ENCODE measurements at places on chromosomes 4 and X. TPM values are rescaled to one million over a fixed set of nuclear protein-coding genes. Genes with fewer than 3 reads are reported as not detected.

DNA sequence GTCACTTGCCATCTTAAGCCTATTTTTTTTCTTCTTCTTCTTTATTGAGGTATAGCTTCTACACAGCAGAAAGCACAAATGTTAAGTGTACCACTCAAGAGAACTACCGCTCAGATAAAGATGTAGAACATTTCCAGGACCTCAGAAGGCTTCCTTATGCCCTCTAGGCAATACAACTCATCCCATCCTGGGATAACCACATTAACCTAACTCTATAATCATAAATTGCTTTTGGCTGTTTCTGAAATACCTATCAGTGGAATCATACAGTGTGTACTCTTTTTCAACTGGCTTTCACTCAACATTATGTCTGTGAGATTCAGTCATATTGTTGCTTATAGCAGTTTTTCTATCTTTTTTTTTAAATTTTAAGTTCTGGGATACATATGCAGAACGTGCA, 51.7 kb downstream of the ARFIP1 start:
- no peak for DNase-seq
- no peak overlapping the region for H3K27ac ChIP-seq
- peaks cover 67% of the 10 kb centered on the region for H3K36me3 ChIP-seq
- H3K4me3 ChIP-seq = no peak overlapping the region
- H3K4me1 ChIP-seq = peaks cover 5% of the 10 kb centered on the region

DNA sequence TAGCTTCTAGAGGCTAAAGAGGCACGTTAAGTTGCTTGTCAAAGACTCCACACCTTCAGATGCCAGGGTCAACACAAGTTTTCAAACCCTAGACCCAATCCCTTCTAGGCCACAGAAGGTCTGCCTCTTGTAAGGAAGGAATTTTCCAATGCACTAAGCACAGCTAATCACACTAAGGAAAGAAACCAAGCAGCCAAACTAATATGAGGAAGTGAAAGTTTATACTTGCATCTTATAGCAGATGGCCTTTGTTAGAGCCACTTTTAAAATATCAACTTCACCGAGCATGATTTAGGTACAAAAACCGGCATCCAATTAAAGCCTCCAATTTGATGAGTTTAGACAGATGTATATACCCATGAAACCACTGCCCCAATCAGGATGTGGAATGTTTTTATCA, 9.9 kb downstream of the FHL1 start:
- peaks cover 3% of the 10 kb centered on the region for H3K36me3 ChIP-seq
- H3K27me3 ChIP-seq = no peaks in the 10 kb centered on the region
- no peak overlapping the region for H3K27ac ChIP-seq
- H3K4me1 ChIP-seq = no peaks in the 10 kb centered on the region
- no peak overlapping the region for H3K4me3 ChIP-seq
- DNase-seq = no peak

DNA sequence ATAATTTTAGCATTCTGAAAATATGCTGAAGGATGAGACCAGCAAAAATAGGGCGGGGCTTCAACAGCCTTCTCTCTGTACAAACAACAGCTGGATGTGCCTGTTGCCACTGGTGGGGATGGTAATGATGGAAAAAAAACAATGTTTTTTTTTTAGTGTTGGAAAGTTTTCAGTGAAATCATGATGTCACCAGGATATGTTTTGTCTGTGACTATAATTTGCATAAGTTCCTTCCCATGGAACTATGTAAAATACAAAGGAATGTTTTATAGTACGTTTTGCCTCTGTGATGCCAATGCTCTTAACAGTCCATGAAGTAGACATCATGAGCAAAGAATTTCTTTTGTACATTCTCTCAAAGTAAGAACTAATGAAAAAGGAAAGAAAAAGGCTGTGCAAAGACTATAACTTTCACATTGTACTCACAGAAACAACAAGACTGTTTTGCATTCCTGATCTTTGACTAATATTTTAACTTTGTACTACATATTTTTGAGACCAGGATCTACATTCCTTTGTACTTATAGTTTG, 589.7 kb downstream of the SPRY1 start:
- H3K27ac ChIP-seq = no peak overlapping the region
- no peak overlapping the region for H3K4me3 ChIP-seq
- no peaks in the 10 kb centered on the region for H3K27me3 ChIP-seq
- DNase-seq = no peak

GRCh38 chrX:9647431-9647830, 118.2 kb downstream of the GPR143 start:
- peaks cover 15% of the 10 kb centered on the region for H3K4me1 ChIP-seq
- H3K36me3 ChIP-seq = peaks cover 14% of the 10 kb centered on the region
- no peaks in the 10 kb centered on the region for H3K27me3 ChIP-seq
- DNase-seq = no peak
- H3K27ac ChIP-seq = no peak overlapping the region

- no peak overlapping the region for H3K27ac ChIP-seq
- no peaks in the 10 kb centered on the region for H3K27me3 ChIP-seq
- H3K4me1 ChIP-seq = no peaks in the 10 kb centered on the region
- no peak overlapping the region for H3K4me3 ChIP-seq
- no peaks in the 10 kb centered on the region for H3K36me3 ChIP-seq
These were observed 134.6 kb upstream of the MAB21L2 start for GRCh38 chr4:150447356-150447755.

Gene CWH43
- total RNA-seq = not detected

Gene MAGEE1
- 8.1 TPM for total RNA-seq

Gene DMD
- 9.7 TPM for total RNA-seq

DNA sequence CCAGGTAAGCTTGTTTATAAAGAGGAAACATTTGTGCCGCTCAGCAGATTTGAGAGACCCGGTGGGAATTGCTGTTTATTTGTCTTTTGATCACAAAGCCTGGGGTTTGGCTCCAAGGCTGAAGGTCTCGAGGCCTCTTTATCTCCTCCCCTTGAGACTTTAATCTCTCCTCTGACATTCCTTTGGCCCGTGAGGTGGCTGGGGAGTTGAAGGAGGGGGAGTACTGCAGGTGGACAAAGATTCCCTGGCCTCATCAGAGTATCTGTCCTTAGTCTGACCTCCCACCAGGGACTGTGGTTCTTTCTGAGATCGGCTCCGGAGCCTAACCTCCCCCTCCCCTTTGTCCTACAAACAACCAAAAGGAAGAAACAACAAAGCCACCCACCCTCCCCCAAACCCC, 216.5 kb downstream of the MID1IP1 start:
- no peak overlapping the region for H3K4me3 ChIP-seq
- peaks cover 35% of the 10 kb centered on the region for H3K4me1 ChIP-seq
- H3K27me3 ChIP-seq = no peaks in the 10 kb centered on the region
- DNase-seq = no peak

DNA sequence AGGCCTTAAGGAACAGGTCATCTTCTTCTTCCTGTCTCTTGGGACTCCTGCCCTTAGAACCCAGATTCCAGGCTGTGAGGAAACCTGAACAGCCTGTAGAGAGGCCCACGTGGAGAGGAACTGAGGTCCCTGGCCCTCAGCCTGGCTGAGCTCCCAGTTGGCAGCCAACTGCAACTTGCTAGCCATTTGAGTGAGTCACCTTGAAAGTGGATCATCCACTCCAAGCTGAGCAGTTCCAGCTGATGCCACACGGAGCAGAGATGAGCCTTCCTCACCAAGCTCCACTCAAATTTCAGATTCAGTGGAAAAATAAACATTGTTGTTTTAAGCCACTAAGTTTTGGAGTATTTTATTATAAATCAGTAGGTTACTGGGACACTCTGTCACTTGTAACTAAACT, 392.5 kb downstream of the BCOR start:
- no peaks in the 10 kb centered on the region for H3K36me3 ChIP-seq
- H3K27ac ChIP-seq = no peak overlapping the region
- H3K27me3 ChIP-seq = no peaks in the 10 kb centered on the region
- no peak overlapping the region for H3K4me3 ChIP-seq

GRCh38 chrX:2266445-2267349, 234.1 kb downstream of the DHRSX start:
- peaks cover 8% of the 10 kb centered on the region for H3K36me3 ChIP-seq
- peaks cover 11% of the 10 kb centered on the region for H3K4me1 ChIP-seq
- no peak for DNase-seq
- H3K27me3 ChIP-seq = no peaks in the 10 kb centered on the region
- no peak overlapping the region for H3K27ac ChIP-seq

DNA sequence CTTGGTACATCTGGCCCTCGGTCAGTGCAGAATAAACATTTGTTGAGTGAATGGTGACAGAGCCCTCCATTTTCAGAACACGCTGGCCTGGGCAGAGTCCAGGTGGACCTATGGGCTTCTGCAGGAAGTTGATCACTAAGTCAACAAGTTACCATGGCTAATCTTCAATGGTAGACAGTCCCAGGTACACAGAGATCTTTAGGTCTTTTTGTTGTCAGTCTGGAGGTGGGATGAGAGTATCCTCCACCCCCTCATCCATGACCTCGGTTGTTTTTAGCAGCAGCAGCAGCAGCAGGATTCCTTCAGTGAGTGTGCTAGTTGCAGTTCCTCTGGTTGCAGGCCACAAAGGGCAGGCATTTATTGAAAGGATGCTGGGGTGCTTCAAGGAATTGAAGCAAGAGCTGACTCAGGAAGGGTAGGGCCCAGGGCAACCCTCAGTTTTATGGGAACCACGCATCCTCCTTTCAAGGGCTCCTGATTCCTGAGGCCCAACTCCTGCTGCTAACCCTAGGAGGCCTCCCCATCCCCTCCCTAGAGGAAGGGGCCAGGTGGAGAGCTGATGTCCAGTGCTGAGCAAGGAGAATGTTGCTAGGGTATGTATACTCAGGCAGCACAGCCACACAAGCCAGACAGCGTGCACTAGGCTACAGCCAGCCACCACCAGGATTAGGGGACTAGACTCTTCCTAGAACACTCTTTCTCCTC, 1.7 kb upstream of the USP27X start:
- peaks cover 18% of the 10 kb centered on the region for H3K4me1 ChIP-seq
- H3K27me3 ChIP-seq = no peaks in the 10 kb centered on the region
- peak overlapping the region; percentile 85 for H3K4me3 ChIP-seq

Gene ADH1C
- not detected for total RNA-seq

DNA sequence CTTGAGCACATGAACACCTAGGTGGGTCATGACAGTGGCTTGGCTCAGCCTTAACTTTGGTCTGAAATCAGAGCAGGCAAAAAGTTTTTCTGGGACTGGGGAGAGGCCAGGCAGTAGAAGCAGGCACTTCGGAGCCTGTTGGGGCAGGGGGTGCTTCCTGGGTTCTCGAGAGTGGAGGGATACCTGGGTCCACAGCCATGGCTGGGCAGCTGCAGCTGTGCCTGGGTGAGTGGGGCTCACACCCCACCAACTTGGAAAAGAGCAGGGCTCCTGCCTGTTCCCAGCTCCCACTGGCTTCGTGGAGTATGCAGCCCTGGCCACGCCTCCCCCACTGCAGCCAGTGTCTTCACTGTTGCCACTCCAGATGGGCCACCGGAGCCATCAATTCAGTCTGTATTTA, 56.4 kb upstream of the NUDT6 start:
- H3K4me3 ChIP-seq = no peak overlapping the region
- H3K36me3 ChIP-seq = peaks cover 69% of the 10 kb centered on the region
- H3K27me3 ChIP-seq = no peaks in the 10 kb centered on the region
- no peak overlapping the region for H3K27ac ChIP-seq
- peaks cover 6% of the 10 kb centered on the region for H3K4me1 ChIP-seq

- no peak for DNase-seq
- no peak overlapping the region for H3K4me3 ChIP-seq
- H3K36me3 ChIP-seq = peaks cover 3% of the 10 kb centered on the region
- no peaks in the 10 kb centered on the region for H3K4me1 ChIP-seq
- no peaks in the 10 kb centered on the region for H3K27me3 ChIP-seq
These were observed 16.3 kb downstream of the WDR13 start for GRCh38 chrX:48613502-48614160.

DNA sequence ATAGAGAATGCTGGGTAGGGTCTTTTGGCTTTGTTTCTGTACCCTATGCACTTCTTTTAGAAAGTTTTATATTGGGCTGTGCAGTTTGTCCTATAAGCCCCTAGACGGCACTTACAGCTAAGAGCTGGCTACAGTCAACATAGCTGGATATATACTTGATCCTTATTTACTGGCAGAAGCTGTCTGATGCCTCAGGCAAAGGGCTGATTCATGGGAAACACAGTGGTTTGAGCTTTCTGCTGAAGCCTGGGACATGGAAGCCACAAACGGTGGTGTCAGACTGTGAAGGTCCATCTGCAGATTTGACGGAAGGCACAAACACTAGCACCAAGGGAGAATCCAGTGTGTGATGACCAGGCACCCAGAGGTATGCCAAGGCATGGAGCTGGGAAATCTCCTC, 608.4 kb downstream of the ANKRD50 start:
- peaks cover 19% of the 10 kb centered on the region for H3K36me3 ChIP-seq
- no peak overlapping the region for H3K4me3 ChIP-seq
- H3K4me1 ChIP-seq = no peaks in the 10 kb centered on the region
- DNase-seq = no peak

GRCh38 chr4:26709246-26709645, 125.4 kb downstream of the TBC1D19 start:
- no peak overlapping the region for H3K27ac ChIP-seq
- H3K36me3 ChIP-seq = peaks cover 18% of the 10 kb centered on the region
- no peaks in the 10 kb centered on the region for H3K27me3 ChIP-seq
- H3K4me3 ChIP-seq = no peak overlapping the region
- DNase-seq = no peak

- H3K27me3 ChIP-seq = no peaks in the 10 kb centered on the region
- H3K4me3 ChIP-seq = no peak overlapping the region
- H3K27ac ChIP-seq = no peak overlapping the region
- H3K4me1 ChIP-seq = peaks cover 45% of the 10 kb centered on the region
- DNase-seq = no peak
- no peaks in the 10 kb centered on the region for H3K36me3 ChIP-seq
These were observed 34.8 kb downstream of the PJA1 start for GRCh38 chrX:69130439-69130838.

DNA sequence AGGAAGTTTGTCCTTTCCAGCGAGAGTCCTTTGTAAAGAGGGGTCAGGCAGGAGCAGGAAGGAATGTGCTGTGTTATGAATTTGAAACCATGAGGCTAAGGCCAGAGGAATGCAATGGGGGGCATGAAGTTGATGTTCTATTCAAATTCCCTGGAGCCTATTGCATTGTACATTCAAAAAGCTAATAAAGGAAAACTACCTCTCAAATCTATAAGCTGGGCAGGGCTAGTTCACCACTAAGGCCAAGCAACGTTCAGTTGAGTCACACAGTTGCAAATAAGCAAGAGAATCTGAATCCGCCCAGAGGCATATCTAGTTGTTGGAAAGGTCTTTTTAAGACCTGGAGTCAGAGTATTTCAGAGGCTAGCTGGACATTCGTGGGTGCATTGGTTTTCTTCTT, 148.3 kb downstream of the DCTD start:
- no peaks in the 10 kb centered on the region for H3K27me3 ChIP-seq
- no peak for DNase-seq
- H3K36me3 ChIP-seq = no peaks in the 10 kb centered on the region
- no peak overlapping the region for H3K4me3 ChIP-seq
- H3K27ac ChIP-seq = peak overlapping the region; percentile 60

DNA sequence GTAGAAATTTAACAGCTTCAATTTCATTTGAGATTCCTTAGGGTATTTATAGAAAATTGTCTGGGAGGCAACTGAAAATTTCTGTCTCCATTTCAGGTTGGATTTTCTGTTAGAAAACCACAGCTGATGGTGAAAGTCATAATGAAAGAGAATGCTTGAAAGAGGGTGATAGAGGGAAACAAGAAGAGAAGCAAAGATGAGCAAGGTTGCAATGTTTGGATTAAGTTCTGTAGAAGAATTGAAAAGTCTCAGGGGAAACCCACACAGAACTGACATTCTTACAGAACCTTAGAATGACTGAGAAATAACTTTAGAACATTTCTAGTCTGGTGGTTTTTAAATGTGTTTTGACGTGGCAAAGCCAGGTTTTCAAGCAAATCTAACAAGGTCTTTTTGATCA, 14.7 kb downstream of the GBA3 start:
- DNase-seq = no peak
- H3K4me1 ChIP-seq = no peaks in the 10 kb centered on the region
- H3K4me3 ChIP-seq = no peak overlapping the region
- no peak overlapping the region for H3K27ac ChIP-seq
- H3K36me3 ChIP-seq = no peaks in the 10 kb centered on the region
- no peaks in the 10 kb centered on the region for H3K27me3 ChIP-seq
